ENCODE measurements at places on chromosomes 3 and 15.

DNA sequence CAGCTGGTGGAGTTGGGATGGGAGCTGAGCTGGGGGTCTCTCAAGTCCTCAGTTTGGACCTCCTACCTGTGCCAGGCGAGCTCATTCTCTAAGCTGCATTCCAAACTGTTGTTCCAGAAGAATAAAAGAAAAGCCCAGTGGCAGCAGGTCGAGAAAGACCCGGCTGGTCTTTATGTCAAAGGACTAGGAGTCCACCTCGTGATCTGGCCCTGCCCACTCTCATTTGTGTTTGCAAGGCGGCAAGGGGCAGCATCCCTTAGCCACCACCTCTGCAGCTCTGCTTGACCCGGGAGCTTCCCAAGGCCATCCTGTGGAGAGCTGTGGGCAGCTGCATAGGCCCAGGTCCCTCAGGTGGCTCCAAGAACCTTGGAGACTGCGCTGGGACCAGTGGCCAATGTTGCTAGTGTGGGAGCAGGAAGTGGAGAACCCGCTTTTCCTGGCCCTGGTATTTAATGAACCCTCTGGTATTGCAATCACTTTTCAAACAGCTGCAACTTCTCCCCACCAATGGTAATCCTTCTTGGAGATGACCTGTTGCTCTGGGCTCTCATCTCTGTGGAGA, 30.9 kb downstream of the KY start:
- H3K4me3 ChIP-seq = no peak overlapping the region
- H3K27me3 ChIP-seq = no peaks in the 10 kb centered on the region
- H3K4me1 ChIP-seq = no peaks in the 10 kb centered on the region
- H3K27ac ChIP-seq = no peak overlapping the region
- no peaks in the 10 kb centered on the region for H3K36me3 ChIP-seq

GRCh38 chr3:38455639-38456430, 2.1 kb downstream of the ACVR2B start:
- H3K4me1 ChIP-seq = peaks cover 25% of the 10 kb centered on the region
- H3K27me3 ChIP-seq = peaks cover 7% of the 10 kb centered on the region
- H3K4me3 ChIP-seq = peak overlapping the region; percentile 88
- DNase-seq = peak; percentile 58
- peak overlapping the region; percentile 76 for H3K27ac ChIP-seq

- H3K4me3 ChIP-seq = no peak overlapping the region
- H3K4me1 ChIP-seq = no peaks in the 10 kb centered on the region
- DNase-seq = no peak
- no peaks in the 10 kb centered on the region for H3K36me3 ChIP-seq
These were observed 15.6 kb downstream of the LRRK1 start for GRCh38 chr15:100934726-100935125.

DNA sequence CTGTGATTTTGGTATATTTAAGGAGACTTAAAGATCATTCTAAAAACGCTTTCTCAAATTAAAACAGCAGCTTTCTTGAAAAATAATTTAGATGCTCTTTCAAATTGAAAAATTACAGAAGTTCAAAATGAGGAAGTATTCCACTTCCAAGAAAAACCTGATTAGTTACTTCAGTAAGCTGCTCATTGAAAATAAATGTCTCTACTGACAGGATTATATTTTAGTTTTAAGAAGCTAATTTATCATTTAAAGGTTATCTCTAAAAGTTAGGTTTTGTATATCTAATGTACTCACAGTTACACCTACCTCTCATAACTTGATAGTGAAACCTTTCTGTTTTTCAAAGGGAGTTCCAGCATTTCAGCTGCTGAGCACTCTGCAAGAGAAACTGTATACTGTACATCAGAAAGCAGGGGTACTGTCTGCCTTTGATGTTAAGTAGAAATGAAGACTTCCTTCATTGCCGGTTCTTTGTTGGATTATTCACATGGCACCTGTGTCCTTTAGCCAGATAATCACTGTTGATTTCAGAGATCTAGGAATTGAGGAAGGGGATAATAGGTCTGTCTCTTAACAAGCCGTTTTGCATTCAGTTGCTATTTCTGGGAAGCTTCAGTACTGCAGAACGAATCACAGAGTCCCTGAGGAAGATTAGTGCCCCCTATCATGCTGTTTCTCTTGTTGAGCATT, 161.6 kb downstream of the TCF12 start:
- peaks cover 15% of the 10 kb centered on the region for H3K4me1 ChIP-seq
- no peaks in the 10 kb centered on the region for H3K27me3 ChIP-seq
- no peak overlapping the region for H3K27ac ChIP-seq
- no peaks in the 10 kb centered on the region for H3K36me3 ChIP-seq
- DNase-seq = no peak

GRCh38 chr3:3646934-3647333, 152.3 kb upstream of the LRRN1 start:
- no peak for DNase-seq
- no peak overlapping the region for H3K4me3 ChIP-seq
- H3K27ac ChIP-seq = no peak overlapping the region
- no peaks in the 10 kb centered on the region for H3K4me1 ChIP-seq

GRCh38 chr15:68028137-68028887, 25.8 kb upstream of the PIAS1 start:
- H3K4me1 ChIP-seq = no peaks in the 10 kb centered on the region
- H3K27me3 ChIP-seq = peaks cover 15% of the 10 kb centered on the region
- no peak overlapping the region for H3K4me3 ChIP-seq
- H3K27ac ChIP-seq = no peak overlapping the region
- DNase-seq = no peak
- H3K36me3 ChIP-seq = no peaks in the 10 kb centered on the region

DNA sequence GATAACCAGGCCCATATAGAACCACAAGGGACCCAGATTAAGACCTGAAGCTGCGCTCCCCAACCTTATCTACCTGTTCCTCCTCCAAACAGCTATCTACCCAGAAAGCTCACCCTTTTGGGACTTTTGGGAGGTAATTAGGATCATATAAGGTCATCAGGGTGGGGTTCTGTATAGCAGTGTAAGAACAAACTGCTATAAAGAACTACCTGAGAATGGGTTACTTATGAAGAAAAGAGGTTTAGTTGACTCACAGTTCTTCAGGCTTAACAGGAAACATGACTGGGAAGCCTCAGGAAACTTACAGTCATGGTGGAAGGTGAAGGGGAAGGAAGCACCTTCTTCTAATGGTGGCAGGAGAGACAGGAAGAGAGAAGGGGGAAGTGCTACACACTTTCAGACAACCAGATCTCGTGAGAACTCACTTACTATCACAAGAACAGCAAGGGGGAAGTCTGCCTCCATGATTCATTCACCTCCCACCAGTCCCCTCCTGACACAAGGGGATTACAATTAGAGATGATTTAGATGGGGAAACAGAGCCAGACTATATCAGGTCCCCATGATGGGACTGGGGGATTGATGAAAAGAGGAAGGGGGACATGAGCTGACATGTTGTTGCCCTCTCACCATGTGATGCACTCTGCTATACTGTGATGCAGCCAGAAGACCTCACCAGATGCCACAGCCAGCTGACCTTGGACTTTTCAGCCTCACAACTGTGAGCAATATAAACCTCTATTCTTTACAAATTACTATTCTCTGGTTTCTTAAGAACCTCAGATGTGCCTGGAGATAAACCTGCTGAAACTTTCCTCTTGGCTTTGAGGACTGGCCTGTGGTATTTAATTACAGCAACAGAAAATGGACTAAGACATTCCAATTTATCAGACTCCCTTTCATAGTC, 15.3 kb upstream of the FMN1 start:
- peaks cover 6% of the 10 kb centered on the region for H3K4me1 ChIP-seq
- no peak for DNase-seq
- peaks cover 9% of the 10 kb centered on the region for H3K36me3 ChIP-seq
- H3K4me3 ChIP-seq = no peak overlapping the region
- H3K27me3 ChIP-seq = no peaks in the 10 kb centered on the region

DNA sequence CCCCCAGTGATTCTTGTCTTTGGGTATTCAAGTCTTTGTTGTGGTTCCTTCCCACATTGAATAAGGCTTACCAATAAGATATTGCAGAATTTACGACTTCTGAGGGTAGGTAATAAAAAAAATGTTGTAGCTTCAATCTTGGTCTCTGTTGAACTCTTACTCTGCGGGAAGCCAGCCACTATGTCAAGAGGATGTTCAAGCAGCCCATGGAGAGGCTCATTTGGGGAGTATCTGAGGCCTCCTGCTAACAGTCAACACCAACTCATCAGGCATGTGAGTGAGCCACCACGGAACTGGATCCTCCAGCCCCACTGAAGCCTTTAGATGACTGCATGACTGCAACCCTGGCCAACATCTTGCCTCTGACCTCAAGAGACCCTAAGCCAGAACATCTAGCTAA, 3.2 kb upstream of the TBC1D23 start:
- peaks cover 27% of the 10 kb centered on the region for H3K4me1 ChIP-seq
- H3K27ac ChIP-seq = no peak overlapping the region
- no peaks in the 10 kb centered on the region for H3K27me3 ChIP-seq
- peaks cover 2% of the 10 kb centered on the region for H3K36me3 ChIP-seq

DNA sequence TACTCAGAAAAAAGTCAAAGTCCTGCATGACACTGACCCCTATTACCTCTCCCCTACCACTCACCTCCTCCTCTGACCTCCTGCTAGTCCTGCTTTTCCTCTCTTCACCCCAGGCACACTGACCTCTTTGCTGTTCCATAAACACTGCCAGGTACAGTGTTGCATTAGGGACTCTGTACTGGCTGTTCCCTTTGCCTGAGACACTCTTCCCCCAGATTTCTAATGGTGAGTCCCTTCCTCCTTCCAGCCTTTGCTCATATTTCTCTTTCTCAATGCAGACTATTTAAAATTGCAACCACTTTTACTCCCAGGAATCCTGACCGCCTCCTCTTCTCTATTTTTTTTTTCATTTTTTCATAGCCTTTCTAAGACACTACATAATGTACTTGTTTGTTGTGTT, 36.3 kb upstream of the UBE2E2 start:
- no peak overlapping the region for H3K4me3 ChIP-seq
- H3K36me3 ChIP-seq = no peaks in the 10 kb centered on the region
- no peak overlapping the region for H3K27ac ChIP-seq
- no peaks in the 10 kb centered on the region for H3K27me3 ChIP-seq
- DNase-seq = no peak
- no peaks in the 10 kb centered on the region for H3K4me1 ChIP-seq

GRCh38 chr3:126416943-126417342, 22.2 kb downstream of the CFAP100 start:
- no peak for DNase-seq
- peaks cover 3% of the 10 kb centered on the region for H3K27me3 ChIP-seq
- no peak overlapping the region for H3K4me3 ChIP-seq

DNA sequence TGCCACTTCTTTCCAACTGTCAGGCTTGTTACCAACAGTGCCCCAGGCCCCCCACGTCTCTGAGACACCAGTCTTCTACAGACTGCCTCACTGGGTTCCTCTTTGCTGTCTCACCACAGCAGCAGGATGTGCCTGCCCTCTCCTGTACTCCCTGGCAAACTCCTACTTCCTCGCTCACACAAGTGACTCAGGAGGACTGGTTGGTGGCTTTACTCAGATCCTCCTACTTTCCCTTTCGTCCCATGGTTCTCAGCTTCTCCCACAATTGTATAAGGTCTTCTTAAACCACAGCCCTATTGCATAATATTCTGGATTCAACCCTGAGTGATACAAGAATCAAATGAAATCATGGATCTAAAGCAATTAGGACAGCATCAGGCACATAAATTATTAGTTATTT, 246.6 kb upstream of the PROK2 start:
- H3K4me1 ChIP-seq = peaks cover 6% of the 10 kb centered on the region
- H3K36me3 ChIP-seq = no peaks in the 10 kb centered on the region
- no peaks in the 10 kb centered on the region for H3K27me3 ChIP-seq
- no peak overlapping the region for H3K4me3 ChIP-seq

- peaks cover 10% of the 10 kb centered on the region for H3K27me3 ChIP-seq
- H3K27ac ChIP-seq = peak overlapping the region; percentile 66
- H3K4me1 ChIP-seq = peaks cover 18% of the 10 kb centered on the region
- peaks cover 6% of the 10 kb centered on the region for H3K36me3 ChIP-seq
These were observed 190.4 kb upstream of the BCL6 start for GRCh38 chr3:187935623-187936156.

Data from activated CD4-positive, alpha-beta T cell treated with anti-CD3 and anti-CD28 coated beads, Interleukin-2, amount 10 ng/mL, durations not matched to agents 7 days and 5 days (primary cell).